ENCODE measurements at places on chromosomes 2 and 18. TPM values are rescaled to one million over a fixed set of nuclear protein-coding genes. Genes with fewer than 3 reads are reported as not detected.

Gene HSBP1L1
- total RNA-seq: 5.2 TPM

Gene REG3A
- not detected for total RNA-seq

Gene CFAP53
- total RNA-seq: 0.14 TPM

Gene CTDSP1
- total RNA-seq: 110 TPM

Gene TNS1
- 45.8 TPM for total RNA-seq

Gene ABCB11
- total RNA-seq: under 0.01 TPM

Gene EVA1A
- 66.7 TPM for total RNA-seq

Gene DSG1
- total RNA-seq: not detected

Data from dermis blood vessel endothelial cell (primary cell).